Central memory CD4-positive, alpha-beta T cell (primary cell): ENCODE measurements at places on chromosomes 7 and 10.

DNA sequence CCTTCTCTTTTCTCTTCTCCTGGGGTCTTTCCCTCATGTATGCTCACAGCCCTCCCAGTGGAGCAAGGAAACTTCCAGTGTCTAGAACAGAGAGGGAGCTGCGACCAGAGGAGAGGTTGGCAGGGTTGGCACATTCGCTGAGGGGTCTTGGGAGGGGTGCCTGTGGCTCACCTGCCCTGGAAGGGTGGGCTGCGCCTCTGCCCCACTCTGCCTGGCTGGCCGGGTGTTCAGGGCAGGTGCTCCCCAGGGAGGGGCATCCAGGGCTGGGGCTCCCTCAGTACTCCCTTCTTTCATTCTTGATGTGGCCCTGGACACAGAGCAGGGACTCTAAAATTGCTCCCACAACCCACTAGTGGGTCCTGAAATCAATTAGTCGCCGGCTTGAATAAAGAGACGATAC is 16.9 kb downstream of the SHH start:
- no peak for DNase-seq

GRCh38 chr10:86951184-86951761 is 6.1 kb downstream of the MMRN2 start:
- DNase-seq: no peak

DNA sequence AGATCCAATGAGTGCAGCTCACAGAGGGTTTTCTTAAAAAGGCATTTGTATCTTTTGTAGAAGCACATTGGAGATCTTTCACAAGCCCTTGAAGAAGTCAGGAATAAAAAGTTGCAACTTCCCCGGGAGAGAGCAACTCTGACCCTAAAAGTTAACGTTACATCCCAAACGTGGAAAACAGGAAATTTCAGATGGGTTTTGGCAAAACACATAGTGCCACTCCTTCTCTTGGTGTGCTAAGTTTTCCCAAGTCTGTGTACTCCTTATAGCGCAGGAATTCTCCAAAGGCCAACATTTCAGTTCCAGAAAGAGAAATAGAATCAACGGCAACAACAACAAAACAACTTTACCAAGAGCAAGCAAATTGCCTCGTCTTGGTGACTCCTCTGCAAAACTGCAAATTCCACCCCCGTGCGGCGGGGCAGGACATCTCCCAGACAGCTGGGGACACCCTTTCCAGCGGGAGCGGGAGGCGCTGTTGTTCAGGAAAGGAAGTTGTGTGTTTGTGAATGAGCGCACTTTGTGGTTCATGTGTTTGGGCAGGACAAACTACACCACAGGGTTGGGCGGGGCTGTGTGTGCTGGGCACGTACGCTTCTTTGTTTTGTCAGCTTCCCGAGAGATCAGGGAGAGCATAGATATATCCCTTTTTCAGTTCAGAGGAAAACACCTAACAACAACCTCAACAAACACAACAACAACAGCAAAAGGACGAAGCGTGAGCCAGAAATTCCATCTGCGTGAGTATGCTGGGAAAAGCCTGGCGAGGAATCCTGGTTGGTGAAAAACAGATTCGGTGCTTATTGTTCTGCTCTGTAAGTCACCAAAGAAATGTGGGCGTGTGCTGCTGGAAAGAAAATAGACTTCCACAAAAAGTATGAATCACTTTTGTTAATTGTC is 294.7 kb upstream of the PITRM1 start:
- DNase-seq: no peak

DNA sequence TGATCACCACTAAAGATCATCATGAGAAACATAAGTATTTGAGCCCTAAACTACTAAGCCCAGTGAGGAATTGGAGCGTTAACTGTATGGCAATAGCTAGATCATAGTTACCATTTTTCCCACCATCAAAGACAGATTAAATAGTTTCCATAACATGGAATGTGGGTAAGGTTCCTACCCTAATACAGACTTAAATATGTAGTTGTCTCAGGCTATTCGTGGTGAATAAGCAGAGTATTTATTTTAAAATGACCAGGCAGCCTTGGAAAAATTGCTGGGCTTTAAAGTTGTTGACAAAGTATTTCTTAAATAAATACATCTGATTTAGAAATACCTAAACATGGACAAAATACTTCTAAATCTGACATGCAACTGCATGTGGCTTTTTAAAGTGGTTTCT is 106.8 kb downstream of the NT5C2 start:
- no peak for DNase-seq

DNA sequence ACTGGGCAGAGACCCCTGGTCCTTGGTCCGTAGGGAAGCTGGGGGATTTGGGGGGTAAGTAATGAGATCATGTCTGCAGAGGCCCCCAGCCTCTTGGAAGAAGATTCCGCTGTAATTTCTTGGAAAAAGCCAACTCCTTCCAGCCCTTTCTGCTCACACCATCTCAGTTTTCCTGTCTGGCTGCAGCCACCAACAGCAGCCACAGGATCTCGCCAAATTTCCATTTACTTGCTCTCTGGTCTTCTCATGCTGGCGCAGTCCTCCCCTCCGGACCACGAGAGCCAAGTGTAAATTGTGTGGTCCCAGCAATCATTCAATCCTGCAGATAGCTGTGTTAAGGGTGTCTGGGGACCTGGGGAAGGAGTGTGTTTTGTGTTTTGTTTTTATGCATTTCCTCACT is 49.6 kb downstream of the ASB13 start:
- DNase-seq: no peak
